ENCODE measurements at places on chromosomes 7 and 10. TPM values are rescaled to one million over a fixed set of nuclear protein-coding genes. Genes with fewer than 3 reads are reported as not detected.

GRCh38 chr7:12069757-12070156 is 141.3 kb upstream of the TMEM106B start:
- no peaks in the 10 kb centered on the region for H3K4me1 ChIP-seq
- no peak overlapping the region for H3K4me3 ChIP-seq
- no peaks in the 10 kb centered on the region for H3K36me3 ChIP-seq
- no peak for DNase-seq
- no peak overlapping the region for H3K27ac ChIP-seq

DNA sequence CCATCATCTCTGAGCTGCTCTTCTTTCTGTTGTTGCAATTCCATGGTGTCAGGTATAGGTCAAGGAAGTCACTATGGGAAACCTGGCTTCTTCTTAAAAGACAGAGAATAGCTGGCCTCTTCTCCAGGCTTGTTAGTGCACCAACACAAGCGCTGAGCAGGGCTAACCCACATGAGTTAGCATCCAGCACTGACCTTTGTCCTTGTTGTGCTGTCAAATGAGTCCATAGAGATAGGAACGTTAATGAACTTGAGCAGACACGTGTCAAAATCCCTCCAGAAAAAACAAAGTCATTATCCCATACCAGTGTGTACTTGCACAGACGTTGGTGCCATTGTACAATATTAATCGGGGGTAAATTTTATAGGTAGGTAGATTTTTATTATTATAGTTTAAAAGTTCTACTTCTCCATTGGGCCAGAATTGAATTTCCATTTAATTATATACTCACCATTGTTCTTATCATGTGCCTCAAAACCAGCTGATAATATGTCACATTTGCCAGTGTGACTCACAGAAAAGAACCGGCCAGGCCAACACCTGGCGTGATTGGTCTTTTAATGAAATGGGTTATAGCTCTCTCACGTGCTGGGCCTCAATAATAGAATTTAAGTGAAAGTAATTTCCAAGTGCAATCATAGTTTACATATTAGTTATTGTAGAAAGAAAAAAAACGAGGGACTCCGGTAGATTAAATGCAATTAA is 468.8 kb upstream of the MGMT start:
- no peak overlapping the region for H3K4me3 ChIP-seq
- no peak for DNase-seq
- H3K4me1 ChIP-seq: no peaks in the 10 kb centered on the region
- H3K27me3 ChIP-seq: no peaks in the 10 kb centered on the region
- H3K36me3 ChIP-seq: no peaks in the 10 kb centered on the region

- DNase-seq: no peak
- H3K4me1 ChIP-seq: no peaks in the 10 kb centered on the region
- no peak overlapping the region for H3K27ac ChIP-seq
Measured at GRCh38 chr10:129095680-129096064, 371.4 kb upstream of the MGMT start.

DNA sequence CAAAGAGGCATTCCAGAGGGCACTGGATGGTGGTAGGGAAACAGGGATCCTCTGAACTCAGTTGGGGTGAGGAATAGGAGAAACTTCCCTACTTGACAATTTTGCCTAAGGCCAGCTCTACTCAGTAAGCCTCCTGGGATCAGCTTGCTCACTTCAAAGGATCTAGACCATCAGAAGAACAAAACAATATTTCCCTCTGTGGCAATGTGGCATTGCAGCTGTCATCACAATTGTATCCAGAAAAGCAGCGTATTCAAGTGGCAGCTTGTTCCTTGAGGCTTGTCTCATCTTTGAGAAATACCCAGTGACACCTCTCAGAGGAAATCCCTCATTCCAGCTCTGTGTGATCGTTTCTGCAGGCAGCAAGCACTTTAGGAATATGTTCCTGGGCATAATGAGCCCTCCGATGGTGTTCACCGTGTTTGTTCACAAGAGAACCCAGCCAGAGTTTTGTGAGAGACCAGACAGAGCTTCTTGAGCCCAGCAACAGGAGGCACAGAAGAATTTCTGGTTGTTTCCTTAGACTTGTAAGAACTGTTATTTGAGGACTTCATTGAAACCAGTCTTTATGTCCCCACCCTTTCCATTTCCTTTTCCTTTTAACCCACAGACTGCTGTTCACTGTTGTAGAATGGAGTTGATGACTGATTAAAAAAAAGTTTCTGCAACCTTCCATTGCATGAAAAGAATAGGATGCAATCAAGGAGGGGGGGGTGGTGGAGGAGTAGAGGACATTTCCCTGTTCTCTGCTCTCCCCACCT is 747.3 kb downstream of the LRMDA start:
- peaks cover 1% of the 10 kb centered on the region for H3K4me1 ChIP-seq
- no peak overlapping the region for H3K27ac ChIP-seq

DNA sequence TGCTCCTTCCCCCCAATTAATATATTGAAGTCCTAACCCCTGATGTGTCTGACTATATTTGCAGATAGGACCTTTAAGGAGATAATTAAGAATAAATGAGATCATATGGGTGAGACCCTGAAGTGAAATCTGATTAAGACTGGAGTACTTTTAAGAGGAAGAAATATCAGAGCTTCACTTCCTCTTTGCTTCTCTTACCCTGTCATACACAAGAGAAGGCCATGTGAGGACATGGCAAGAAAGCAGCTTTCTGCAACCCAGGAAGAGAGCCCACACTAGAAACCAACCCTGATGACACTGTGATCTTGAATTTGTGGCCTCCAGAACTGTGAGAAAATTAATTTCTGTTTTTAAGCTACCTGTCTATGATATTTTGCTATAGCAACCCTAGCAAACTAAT is 44.2 kb downstream of the JMJD1C start:
- H3K27ac ChIP-seq: no peak overlapping the region
- DNase-seq: no peak
- no peak overlapping the region for H3K4me3 ChIP-seq
- H3K27me3 ChIP-seq: no peaks in the 10 kb centered on the region

- no peaks in the 10 kb centered on the region for H3K27me3 ChIP-seq
- DNase-seq: no peak
- peaks cover 7% of the 10 kb centered on the region for H3K4me1 ChIP-seq
- H3K27ac ChIP-seq: no peak overlapping the region
- H3K36me3 ChIP-seq: no peaks in the 10 kb centered on the region
Measured at GRCh38 chr7:97016381-97017191, 8.0 kb downstream of the DLX5 start.

GRCh38 chr10:23694446-23694920 is 255.6 kb downstream of the OTUD1 start:
- H3K27ac ChIP-seq: no peak overlapping the region
- no peak overlapping the region for H3K4me3 ChIP-seq
- no peaks in the 10 kb centered on the region for H3K36me3 ChIP-seq
- H3K27me3 ChIP-seq: no peaks in the 10 kb centered on the region
- no peaks in the 10 kb centered on the region for H3K4me1 ChIP-seq

- H3K36me3 ChIP-seq: no peaks in the 10 kb centered on the region
- peaks cover 4% of the 10 kb centered on the region for H3K4me1 ChIP-seq
- DNase-seq: no peak
- H3K27ac ChIP-seq: no peak overlapping the region
- no peak overlapping the region for H3K4me3 ChIP-seq
Measured at GRCh38 chr7:151031011-151031410, 2.8 kb downstream of the ABCB8 start.

- no peaks in the 10 kb centered on the region for H3K36me3 ChIP-seq
- H3K4me3 ChIP-seq: no peak overlapping the region
- DNase-seq: no peak
- no peaks in the 10 kb centered on the region for H3K27me3 ChIP-seq
- peaks cover 14% of the 10 kb centered on the region for H3K4me1 ChIP-seq
Measured at GRCh38 chr10:79275431-79275851, 71.8 kb upstream of the PPIF start.

ADAMTS14 gene
- not detected for total RNA-seq

ITGA8 gene
- 6.8 TPM for total RNA-seq

TRIL gene
- total RNA-seq: 2.5 TPM

HABP2 gene
- 0.12 TPM for total RNA-seq

KCNH2 gene
- total RNA-seq: 26.3 TPM

C10orf62 gene
- 0.48 TPM for total RNA-seq

MRLN gene
- not detected for total RNA-seq

ASB10 gene
- not detected for total RNA-seq
